BJ (cell line): ENCODE measurements at places on chromosomes 6 and 20. TPM values are rescaled to one million over a fixed set of nuclear protein-coding genes. Genes with fewer than 3 reads are reported as not detected.

- no peak for DNase-seq
Observed at GRCh38 chr6:8027965-8028651, 36.1 kb downstream of the BLOC1S5 start.

GRCh38 chr6:158418501-158418900, 106.2 kb downstream of the TULP4 start:
- no peak for DNase-seq

DNA sequence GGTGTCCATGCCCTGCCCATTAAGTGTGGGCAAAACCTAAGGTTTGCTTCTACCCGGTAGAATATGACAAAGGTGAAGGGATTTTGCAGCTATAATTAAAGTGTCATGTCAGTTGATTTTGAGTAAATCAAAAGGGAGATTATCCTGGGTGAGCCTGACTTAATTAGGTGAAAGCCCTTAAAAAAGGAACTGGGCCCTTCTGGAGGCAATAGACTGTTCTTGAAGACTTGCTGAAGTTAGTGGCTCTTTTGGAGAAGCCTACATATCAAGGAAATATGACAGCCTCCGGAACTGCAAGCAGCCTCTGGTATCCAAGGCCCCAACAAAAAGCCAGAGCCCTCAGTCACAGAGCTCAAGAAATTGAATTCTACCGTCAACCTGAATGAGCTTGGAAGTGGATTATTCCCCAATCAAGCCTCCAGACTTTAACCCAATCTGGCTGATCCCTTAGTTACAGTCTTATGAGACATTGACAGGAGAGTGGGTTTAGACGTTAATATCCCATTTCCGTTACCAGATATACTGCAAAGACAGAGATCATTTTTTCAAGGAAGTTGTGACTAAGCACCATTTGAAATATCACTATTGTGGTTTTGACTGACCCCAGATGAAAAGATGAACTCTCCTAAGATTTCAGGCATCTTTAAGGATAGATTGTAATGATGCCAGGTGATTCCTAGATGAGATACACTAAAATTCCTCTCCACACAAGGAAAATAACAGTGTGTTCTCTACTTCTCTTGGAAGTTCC, 303.4 kb downstream of the PLCB1 start:
- DNase-seq, result no peak

GRCh38 chr6:63887002-63887751, 251.6 kb downstream of the PHF3 start:
- DNase-seq, result no peak

The RUNX2 gene
- 1.5 and 2.0 TPM in 2 replicates for polyA plus RNA-seq

DNA sequence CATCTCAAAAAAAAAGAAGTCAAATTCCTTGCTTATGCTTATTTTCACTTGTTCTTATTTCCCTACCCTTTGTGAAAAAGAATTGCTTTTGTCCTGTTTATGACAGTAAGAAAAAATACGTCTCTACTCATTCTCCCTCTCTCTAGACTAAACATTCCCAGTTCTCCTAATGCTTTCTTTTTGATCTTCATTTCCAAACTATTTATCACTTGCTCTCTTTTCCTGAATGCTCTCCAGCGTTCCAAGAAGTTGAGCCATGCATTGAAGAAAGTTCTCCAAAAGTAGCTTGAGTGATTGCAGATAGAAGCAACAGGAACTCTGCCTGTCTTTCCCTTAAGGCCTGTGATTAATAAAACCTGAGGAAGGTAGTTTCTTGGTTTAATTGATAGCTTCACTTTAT, 53.1 kb upstream of the TMEM170B start:
- no peak for DNase-seq

GRCh38 chr6:166739976-166740318, 112.9 kb upstream of the RPS6KA2 start:
- DNase-seq, result no peak

- DNase-seq, result no peak
Observed at GRCh38 chr20:63656451-63656850, 1.7 kb upstream of the RTEL1 start.

DNA sequence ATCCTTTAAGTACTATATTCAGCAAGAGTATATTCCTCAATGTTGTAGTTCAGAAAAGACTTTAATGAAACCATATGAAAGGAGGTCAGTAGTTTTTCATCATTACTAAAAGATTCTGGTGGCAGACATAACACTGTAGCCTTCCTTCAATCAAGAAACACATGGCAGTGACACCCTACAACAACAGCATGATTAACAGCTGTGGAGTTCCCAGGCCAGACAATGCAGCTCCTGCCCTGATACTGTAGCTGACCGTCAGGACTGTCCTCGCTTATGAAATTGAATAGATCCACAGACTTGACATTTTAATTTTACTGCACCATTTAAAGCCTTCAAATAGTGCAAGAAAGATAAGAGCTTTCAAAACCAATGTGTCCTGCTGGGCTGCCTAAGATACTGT, 43.6 kb downstream of the USP45 start:
- no peak for DNase-seq

GRCh38 chr20:12068121-12068520, 150.4 kb downstream of the BTBD3 start:
- DNase-seq, result no peak

- DNase-seq, result no peak
Observed at GRCh38 chr6:34393191-34393965, 909 bp upstream of the NUDT3 start.

DNA sequence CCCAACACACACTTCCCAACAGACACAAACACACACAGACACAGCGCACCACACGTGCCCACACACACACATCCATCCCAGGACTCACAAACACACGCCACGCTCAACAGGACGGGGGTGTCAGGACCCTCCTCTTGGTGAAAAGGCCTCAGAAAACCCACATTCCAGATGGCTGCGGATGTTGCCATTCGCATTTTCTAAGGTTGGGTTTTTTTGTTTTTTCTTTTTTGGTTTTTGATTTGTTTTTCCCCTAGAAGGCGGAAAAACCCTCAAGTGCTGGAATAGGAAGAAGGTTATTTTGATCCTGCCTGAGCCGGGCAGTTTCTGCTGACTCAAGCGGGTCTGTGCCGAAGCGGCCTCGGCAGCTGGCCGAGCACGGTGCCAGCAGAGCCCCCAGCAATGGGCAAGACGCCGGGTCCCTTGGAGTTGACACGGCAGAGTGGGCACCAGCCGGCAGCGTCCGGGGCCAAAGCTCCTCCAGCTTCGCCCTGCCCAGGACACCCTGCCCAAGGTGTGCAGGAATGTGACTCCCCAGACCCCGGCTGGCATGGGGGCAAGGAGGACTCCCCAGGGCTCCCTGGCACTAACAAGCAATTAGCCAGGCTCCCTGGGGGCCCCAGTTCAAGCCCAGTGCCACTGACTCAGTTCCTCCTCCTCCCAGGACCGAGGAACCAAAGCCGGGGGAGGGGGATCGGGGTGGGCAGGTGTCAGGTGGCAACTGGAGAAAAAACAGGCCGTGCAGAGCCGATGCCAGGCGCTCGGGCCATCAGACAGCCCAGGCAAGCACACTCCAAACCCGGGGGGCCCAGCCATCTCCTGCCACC, 40.9 kb upstream of the ZBP1 start:
- DNase-seq, result no peak

DNA sequence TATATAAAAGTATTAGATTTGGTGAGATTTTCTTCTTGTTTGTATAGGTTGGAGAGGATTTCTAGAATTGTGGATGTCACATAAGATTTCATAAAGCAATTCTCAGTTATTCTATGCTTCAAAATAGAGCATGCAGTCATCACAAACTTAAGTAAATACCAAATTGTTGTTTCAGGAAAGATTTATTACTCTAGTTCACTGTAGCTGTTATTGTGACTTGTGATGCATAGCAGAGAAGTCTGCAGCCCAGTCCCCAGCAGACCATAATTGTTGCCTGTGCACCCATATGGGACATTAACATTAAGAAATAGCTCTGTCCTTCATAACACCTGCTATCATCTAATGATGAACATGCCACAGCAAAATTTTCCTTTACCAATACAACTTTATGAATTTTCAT, 228.0 kb upstream of the FAM83B start:
- DNase-seq, result no peak

The APCDD1L gene
- 1.7 and 2.5 TPM in 2 replicates for polyA plus RNA-seq

The PRPH2 gene
- polyA plus RNA-seq, result 1.7 and 2.3 TPM in 2 replicates

The MEP1A gene
- not detected in 2 replicates for polyA plus RNA-seq

The RAB44 gene
- polyA plus RNA-seq, result 0.02 and 0.04 TPM in 2 replicates

The WASF1 gene
- 19.5 and 21.8 TPM in 2 replicates for polyA plus RNA-seq

- DNase-seq, result no peak
Observed at GRCh38 chr20:23612396-23612795, 6.7 kb upstream of the CST9 start.

- no peak for DNase-seq
Observed at GRCh38 chr6:45590226-45590625, 212.5 kb upstream of the SUPT3H start.

GRCh38 chr6:108801366-108801765, 46.9 kb upstream of the ARMC2 start:
- no peak for DNase-seq
